Fibroblast of the conjunctiva (primary cell): ENCODE measurements at places on chromosomes 6 and 20.

GRCh38 chr20:59207235-59207634, 43.6 kb downstream of the ZNF831 start:
- DNase-seq: no peak

DNA sequence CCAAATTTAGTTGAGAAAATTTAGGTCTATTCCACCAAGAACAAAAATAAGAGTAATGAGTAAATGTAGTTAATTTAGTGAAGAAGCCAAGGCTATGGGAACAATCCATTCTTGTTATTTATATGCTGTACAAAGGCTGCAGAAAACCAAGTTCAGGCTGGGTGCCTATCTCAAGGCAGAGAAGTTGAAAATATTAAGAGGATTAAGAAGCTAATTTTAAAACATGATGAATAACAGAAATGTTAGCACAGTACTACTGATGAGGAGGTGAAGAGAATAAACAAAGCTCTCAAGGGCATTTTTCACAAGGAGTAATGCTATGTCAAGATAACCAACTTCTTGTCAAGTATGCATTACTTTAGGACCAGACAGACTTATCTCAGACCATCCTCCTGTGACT, 68.6 kb downstream of the RCAN2 start:
- DNase-seq: no peak

DNA sequence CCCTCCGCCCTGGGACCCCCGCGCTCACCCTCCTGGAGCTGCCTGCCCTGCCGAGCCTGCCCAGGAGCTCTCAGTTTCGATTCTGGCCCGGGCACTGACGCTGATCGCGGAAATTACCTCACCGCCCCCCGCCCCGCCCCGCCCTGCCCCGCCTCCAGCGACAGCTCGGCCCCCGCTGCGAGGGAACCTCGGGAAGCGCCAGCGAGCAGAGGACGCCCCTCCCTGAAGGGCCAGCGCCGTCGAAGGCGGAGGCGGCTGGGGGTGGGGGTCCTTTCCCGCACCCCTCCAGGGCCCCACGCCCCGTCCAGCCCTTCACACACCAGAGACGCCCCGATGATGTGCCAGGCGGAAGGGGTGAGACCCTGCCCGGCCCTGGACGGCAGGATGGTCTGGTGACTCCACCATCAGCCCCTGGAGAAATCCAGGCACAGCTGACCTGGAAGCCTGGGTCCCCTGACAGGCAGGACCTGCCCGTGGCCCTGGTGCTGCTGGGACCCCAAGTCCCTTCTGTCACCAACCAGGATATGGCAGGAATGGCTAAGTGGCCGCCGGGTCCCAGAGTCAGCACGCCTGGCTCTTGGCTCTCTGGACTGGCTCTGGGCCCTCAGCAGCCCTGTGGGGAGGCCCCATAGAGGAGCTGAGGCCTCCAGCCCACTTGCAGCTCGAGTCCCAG, at the start of gene HELZ2:
HELZ2 (minus strand) TSS at position 84 of the 673 bp plus-strand sequence. CDS start 1,854 bp downstream, outside the sequence.
- peak; percentile 26 for DNase-seq

- peak; percentile 43 for DNase-seq
These were observed 48.1 kb downstream of the MCUR1 start for GRCh38 chr6:13766201-13766634.

GRCh38 chr6:149059557-149059956, 258.0 kb upstream of the TAB2 start:
- DNase-seq: no peak

DNA sequence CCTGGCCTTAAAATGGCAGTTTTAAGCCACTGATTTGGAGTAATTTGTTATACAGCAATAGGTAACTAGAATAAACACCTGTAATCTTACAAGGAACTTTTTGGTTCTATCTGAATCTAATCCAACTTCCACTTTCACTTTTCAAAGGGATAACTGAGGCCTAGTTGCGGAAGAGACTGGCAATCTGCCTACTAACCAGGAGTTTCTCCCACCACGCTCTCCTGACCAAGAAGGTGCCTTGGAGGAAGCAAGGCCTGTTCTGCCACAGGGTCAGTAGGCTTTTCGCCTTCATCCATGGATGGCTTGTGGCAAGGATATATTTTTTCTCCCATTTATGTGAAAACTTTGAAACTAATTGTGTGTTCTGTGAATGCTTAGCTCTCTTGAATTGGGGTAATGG, 12.9 kb upstream of the MYBL2 start:
- no peak for DNase-seq

DNA sequence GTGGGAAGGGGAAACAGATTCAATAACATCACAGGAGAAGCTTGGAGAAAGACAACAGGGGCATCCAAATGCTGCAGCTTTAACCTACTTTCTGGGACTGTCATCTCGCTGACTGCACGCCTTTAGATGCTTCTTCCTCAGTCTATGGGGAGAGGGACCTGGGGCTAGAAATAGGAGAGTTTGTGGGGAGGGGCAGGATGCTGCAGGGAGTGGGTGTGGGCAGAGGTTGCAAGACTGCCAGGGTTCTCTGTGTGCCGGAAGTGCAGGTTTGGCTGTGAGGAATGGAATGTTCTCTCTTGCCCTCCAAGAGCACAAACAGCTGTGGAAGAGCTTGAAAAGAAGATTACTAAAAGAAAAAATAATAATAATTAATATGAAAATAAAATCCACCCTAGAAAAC, 93.2 kb downstream of the FOXO3 start:
- peak; percentile 49 for DNase-seq

GRCh38 chr20:2817341-2817726, 1.2 kb downstream of the TMEM239 start:
- no peak for DNase-seq

GRCh38 chr20:37346236-37346534, 245 bp downstream of the SRC start:
- DNase-seq: no peak
